ENCODE measurements at places on chromosomes 7 and 10.

DNA sequence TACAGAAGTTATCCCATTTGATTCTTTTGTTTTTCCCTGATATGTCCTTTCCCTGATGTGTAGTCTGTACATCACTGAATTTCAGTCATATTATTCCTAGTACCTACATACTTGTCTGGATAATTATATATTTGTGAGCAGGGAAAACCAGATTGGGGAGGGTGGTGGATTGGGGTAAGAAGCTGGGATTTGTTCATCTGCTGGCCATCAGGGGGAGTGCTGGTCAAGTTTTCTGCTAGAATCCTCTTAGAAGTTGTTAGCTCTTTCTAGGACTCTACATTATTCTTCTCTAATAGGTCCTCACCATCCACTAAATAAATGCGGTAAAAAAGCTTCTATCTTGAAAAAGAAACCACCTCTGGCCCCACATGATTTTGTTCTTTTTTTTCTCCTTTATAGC lies 232.7 kb upstream of the TAC1 start:
- H3K27me3 ChIP-seq, result no peaks in the 10 kb centered on the region
- no peaks in the 10 kb centered on the region for H3K36me3 ChIP-seq
- no peak overlapping the region for H3K27ac ChIP-seq

GRCh38 chr7:132030086-132030568 lies 473.7 kb upstream of the PODXL start:
- H3K36me3 ChIP-seq, result no peaks in the 10 kb centered on the region
- H3K4me3 ChIP-seq, result no peak overlapping the region
- H3K27ac ChIP-seq, result no peak overlapping the region

- no peaks in the 10 kb centered on the region for H3K36me3 ChIP-seq
- H3K4me1 ChIP-seq, result no peaks in the 10 kb centered on the region
- H3K27ac ChIP-seq, result no peak overlapping the region
- no peak overlapping the region for H3K4me3 ChIP-seq
- no peak for DNase-seq
Observed at GRCh38 chr7:155429651-155430050, 28.3 kb upstream of the EN2 start.

GRCh38 chr7:94003446-94004023 lies 620 bp downstream of the BET1 start:
- peak overlapping the region; percentile 98 for H3K4me3 ChIP-seq
- H3K27ac ChIP-seq, result peak overlapping the region; percentile 88
- DNase-seq, result no peak

DNA sequence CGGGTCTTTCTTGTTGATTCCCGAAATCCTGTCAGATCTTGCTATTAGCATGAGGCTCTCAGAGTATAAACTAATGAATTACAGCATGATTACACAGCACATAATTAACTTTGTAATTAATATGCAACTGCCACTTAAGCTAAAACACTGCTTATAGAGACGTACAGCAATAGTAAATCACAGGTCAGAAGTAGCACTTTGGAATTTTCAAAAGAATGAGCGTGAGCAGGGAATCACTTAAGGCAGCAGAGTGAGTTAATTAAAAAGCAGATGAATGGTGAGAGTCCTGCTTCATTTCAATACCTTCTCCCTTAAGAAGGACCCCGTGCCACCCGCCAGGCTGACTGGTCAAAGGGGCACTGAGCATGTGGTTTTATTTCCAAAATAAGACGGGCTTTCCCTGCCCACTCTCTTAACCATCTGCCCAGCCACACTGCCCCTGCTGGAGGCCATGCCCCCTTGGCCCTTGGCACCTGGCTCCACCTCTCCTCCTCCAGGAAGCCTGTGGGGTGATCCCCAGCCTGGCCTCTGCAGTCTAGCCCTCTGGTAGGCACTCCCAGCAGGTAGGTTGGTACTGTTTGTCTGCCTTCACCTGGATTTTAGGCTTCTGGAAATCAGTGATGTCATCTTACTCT lies 117.8 kb downstream of the ZMIZ1 start:
- no peaks in the 10 kb centered on the region for H3K4me1 ChIP-seq
- H3K27ac ChIP-seq, result no peak overlapping the region
- no peaks in the 10 kb centered on the region for H3K36me3 ChIP-seq
- H3K4me3 ChIP-seq, result no peak overlapping the region

DNA sequence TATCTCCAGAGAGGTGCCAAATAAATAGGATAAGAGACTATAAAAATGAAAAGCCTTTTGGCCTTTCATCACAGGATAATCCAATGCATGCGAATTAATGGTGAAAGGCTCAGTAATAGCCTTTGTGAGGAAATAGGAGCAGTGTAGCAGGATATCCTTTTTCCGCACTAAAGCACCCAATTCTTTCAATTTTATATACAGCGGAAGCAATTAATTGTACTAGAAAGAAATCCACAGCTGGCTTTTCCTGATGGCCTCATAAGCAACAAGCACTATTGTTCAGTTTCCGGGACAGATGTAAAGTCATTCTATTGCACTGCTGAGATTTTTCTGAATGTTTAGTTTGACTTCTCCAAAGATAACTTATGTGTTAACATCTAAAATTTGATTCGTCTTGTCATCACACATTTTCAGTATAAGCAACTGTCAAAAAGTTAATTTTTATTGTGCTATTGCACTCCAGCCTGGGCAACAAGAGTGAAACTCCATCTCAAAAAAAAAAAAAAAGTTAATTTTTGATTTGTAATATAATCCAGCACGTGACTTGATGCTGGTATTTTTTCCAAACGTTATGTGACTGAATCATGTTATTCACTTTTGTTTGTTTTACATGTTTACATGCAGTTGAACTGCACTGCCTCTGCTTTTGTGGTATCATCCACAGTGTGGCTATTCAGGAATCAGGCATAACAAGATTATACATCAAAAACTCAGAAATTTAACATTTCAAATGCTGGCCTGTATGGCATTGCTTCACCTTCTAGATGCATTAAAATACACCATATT lies 8.4 kb upstream of the BMPR1A start:
- H3K36me3 ChIP-seq, result no peaks in the 10 kb centered on the region
- no peaks in the 10 kb centered on the region for H3K4me1 ChIP-seq
- no peaks in the 10 kb centered on the region for H3K27me3 ChIP-seq
- H3K27ac ChIP-seq, result no peak overlapping the region
- H3K4me3 ChIP-seq, result no peak overlapping the region

DNA sequence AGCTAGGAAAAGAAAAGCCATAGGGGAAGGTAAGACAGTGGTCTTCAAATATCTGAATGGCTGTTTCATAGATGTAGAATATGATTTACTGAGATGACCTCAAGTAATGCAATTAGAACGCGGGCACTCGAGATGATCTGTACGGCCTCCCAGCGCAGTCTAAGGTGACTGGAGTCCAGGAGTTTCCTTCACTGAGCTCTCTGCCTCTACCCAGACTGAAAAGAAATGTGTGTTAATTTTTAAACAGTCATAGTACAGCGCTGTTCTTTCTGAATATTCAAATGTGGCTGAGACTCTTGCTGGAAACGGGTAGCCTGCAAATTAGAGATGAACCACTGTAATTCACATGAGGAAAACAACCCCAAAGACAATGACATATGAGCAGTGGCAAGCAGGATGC lies 562.4 kb upstream of the AUTS2 start:
- DNase-seq, result no peak
- no peaks in the 10 kb centered on the region for H3K36me3 ChIP-seq
- H3K27me3 ChIP-seq, result no peaks in the 10 kb centered on the region

DNA sequence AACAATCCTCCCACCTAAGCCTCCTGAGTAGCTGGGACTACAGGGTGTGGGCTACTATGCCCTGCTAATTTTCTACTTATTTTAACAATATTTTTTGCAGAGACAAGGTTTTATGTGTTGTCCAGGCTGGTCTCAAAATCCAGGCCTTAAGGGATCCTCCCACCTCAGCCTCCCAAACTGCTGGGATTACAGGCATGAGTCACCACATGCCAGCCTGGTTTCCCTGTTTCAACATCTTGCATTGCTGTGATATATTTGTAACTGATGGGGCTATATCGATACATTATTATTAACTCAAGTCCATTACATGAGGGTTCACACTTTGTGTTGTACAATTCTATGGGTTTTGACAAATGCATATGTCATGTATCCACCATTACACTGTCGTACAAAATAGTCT lies 41.9 kb upstream of the OGDHL start:
- H3K4me1 ChIP-seq, result no peaks in the 10 kb centered on the region
- no peak overlapping the region for H3K4me3 ChIP-seq
- H3K27ac ChIP-seq, result no peak overlapping the region
- no peaks in the 10 kb centered on the region for H3K27me3 ChIP-seq
- no peak for DNase-seq

DNA sequence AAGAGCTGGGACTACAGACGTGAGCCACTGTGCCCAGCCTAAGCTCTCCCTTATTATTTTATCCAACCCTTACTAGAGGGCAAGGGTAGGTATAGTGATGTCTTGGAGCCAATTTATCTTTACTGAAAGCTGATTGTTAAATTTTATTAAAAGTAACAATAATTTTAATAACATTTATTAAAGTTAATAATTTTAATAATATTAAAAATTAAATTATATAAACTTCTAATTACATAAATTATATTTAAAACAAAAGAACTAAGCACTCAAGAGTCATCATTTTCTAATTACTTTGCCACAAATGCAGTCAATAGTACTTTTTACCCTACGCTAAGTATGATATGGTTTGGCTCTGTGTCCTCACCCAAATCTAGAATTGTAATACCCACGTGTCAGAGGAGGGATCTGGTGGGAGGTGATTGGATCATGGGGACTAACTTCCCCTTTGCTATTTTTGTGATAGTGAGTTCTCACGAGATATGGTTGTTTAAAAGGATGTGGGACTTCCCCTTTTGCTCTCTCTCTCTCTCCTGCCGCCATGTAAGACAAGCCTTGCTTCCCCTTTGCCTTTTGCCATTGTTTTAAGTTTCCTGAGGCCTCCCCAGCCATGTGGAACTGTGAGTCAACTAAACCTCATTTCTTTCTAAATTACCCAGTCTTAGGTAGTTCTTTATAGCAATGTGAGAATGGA lies 58.4 kb upstream of the ETV1 start:
- H3K27me3 ChIP-seq, result no peaks in the 10 kb centered on the region
- no peak overlapping the region for H3K4me3 ChIP-seq
- no peak overlapping the region for H3K27ac ChIP-seq
- DNase-seq, result no peak

- peaks cover 7% of the 10 kb centered on the region for H3K36me3 ChIP-seq
- DNase-seq, result no peak
- H3K27ac ChIP-seq, result no peak overlapping the region
- peaks cover 3% of the 10 kb centered on the region for H3K4me1 ChIP-seq
- H3K4me3 ChIP-seq, result no peak overlapping the region
Observed at GRCh38 chr10:102302611-102303010, 57.3 kb downstream of the GBF1 start.

DNA sequence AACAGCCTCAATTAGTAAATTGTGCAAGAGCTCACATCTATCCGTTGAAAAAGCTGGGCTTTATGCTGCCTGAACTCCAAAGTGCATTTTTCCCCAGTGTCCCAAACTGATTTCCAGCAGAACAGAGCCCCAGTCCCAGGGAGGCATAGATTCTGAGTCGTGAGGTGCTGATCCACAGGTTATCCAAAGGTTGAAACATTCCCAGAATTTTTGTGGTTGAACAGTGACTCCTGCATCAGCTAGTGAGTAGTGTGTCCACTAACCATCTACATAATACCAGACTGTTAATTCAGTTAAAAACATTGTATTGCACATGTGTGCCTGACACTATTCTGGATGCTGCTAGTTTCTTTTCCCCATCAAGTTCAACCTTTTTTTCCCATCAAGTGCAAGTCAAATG lies 761.5 kb downstream of the GATA3 start:
- no peak overlapping the region for H3K4me3 ChIP-seq
- no peak for DNase-seq
- no peak overlapping the region for H3K27ac ChIP-seq
- no peaks in the 10 kb centered on the region for H3K4me1 ChIP-seq

DNA sequence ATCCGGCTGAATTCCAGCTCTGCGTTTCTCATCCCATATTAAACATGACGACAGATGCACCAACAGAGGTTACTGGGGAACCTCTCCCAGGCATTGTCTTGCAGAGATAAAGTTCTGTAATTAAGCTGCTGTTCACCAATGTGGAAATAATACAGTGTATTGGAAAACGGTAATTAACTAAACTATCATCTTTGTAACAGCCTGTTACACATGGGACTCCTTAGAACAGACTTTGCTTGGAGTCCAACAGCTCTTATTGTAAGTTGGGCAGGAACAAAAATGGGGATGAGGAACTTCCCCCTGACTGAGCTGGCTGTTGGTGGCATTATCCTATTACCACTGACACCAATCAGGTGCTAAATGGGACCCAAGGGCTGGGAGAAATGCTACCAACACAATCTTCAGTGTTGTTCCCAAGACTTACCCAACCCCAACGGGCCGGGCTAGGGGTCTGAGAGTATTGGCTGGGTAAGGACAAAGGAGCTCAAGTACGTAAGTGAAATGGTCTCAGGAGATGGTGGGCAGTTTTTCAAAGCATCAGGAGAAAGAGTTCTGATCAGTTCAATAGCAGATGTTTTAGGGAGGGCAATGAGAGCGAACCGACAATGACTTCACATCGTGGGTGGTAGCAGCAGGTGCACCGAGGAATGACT lies 759.4 kb downstream of the GRID1 start:
- no peak overlapping the region for H3K4me3 ChIP-seq
- H3K27me3 ChIP-seq, result no peaks in the 10 kb centered on the region
- H3K4me1 ChIP-seq, result peaks cover 14% of the 10 kb centered on the region
- H3K27ac ChIP-seq, result no peak overlapping the region
- H3K36me3 ChIP-seq, result no peaks in the 10 kb centered on the region

- H3K27me3 ChIP-seq, result no peaks in the 10 kb centered on the region
- no peak overlapping the region for H3K27ac ChIP-seq
- DNase-seq, result no peak
- no peaks in the 10 kb centered on the region for H3K36me3 ChIP-seq
Observed at GRCh38 chr10:29736366-29737073, 101.7 kb upstream of the SVIL start.

DNA sequence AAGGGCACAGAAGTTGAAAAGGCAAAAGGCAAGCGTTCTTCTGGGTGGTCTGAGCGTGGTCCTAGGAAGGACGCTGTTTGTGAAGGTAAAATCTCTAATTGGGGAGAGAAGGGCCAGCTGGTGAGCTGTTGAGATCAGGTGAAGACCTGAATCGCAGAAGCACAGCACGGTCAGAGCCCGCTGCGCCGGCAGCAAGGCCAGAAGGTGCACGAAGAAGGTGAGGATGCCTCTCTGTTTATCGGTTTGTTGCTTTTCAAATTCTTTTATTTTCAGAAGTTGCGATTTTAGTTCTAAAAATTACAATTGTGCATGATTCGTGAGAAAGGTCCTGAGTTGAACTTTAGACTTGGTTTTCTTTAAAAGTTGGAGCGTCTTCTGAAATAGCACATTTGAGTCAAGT lies 247.8 kb upstream of the FOXK1 start:
- H3K4me1 ChIP-seq, result no peaks in the 10 kb centered on the region
- no peak overlapping the region for H3K27ac ChIP-seq
- no peaks in the 10 kb centered on the region for H3K27me3 ChIP-seq
- no peak overlapping the region for H3K4me3 ChIP-seq
- DNase-seq, result no peak

GRCh38 chr7:151242159-151243044 lies 6.1 kb downstream of the SMARCD3 start:
- no peak overlapping the region for H3K27ac ChIP-seq
- H3K4me1 ChIP-seq, result peaks cover 34% of the 10 kb centered on the region
- DNase-seq, result no peak
- H3K4me3 ChIP-seq, result no peak overlapping the region
- H3K27me3 ChIP-seq, result peaks cover 7% of the 10 kb centered on the region

Measured in CD4-positive, CD25-positive, alpha-beta regulatory T cell (primary cell).